GM04504 (cell line): ENCODE measurements at places on chromosomes 2 and 18.

- DNase-seq = no peak
Observed at GRCh38 chr18:25282282-25282681, 69.7 kb downstream of the ZNF521 start.

DNA sequence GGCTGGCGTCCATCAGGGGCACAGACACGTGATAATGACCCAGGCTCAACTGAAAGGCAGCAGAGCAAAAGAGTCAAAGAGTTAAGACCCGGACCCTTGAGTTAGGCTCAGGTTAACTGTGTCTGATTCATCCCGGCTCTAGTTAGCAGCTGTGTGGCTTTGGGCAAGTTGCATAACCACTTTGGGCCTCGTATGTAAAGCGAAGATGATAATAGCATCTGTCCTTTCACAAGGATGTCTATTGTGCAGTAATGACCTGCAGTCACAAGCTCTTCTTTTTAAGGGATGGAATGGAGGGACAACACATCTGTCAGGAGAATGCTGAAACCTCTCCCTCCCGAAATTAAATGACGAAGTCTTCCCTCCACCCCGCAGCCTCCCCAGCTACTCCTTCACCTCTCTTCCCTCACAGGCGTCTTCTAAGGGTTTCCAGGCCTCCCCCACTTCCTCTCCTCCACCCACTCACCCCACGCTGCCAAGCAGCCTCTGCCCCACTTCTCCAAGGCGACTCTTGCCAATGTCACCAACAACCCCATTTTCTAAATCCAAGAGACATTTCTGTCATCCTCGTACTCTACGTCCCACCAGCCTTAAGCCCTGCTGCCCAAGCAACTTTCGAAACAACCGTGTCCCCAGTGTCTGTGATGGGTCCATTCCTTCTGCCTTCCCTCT is 135.1 kb upstream of the ID2 start:
- no peak for DNase-seq

DNA sequence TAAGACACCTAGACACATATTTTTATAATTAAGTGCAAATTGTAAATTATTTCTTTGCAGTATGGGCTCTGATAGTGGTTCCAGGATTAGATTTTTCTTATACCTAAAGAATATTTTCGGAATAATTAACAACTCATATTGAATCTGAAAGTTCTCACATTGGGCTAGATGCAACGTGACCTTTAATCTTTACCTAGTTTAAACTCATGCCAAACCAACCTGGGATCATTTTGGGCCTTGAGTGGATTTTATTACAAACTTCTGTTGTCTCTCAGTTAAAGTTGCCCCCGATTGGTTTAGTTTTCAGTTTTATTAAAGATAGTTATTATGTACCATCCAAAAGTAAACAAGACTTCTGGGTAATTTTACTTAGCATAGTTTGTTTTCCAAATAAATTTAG is 230.2 kb upstream of the VWC2L start:
- DNase-seq = no peak

- no peak for DNase-seq
Observed at GRCh38 chr2:132038179-132038882, 123.4 kb downstream of the ANKRD30BL start.

DNA sequence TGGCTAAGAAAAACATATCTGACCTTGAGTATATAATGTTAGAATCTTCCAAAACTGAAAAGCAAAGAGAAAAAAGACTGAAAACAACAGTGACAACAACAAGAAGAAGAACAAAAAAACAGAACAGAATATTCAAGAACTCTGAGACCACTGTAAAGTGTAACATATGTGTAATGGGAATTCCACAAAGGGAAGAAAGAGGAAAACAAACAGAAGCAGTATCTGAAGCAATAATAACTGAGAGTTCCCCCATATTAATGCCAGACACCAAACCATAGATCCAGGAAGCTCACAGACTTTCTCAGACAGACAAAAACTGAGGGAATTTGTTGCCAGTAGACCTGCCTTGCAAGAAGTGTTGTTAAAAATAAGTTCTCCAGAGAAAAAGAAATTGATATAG is 58.9 kb downstream of the TXNL1 start:
- no peak for DNase-seq
